ENCODE measurements at places on chromosomes 2 and 18. TPM values are rescaled to one million over a fixed set of nuclear protein-coding genes. Genes with fewer than 3 reads are reported as not detected.

DNA sequence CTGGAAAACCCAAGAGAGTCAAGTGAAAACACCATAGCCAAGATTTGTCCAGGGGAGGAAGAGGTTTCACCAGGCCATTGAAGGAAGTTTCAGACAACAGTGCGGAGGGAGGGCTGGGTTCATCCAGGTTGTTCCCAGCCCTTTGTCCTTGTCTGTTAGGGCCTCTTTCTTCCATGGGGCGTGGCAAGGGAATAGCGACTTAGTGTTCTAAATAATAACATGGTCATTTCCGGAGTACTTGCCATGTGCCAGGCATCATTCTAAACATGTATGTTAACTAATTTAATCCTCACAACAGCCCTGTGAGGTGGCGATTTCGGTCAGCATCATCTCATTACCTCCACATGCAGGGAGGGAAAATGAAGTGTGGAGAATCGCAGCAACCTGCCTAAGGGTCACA, 77.3 kb downstream of the TCF7L1 start:
- DNase-seq = no peak

AOX1 gene
- total RNA-seq = not detected

ESPNL gene
- 6.8 TPM for total RNA-seq

DNA sequence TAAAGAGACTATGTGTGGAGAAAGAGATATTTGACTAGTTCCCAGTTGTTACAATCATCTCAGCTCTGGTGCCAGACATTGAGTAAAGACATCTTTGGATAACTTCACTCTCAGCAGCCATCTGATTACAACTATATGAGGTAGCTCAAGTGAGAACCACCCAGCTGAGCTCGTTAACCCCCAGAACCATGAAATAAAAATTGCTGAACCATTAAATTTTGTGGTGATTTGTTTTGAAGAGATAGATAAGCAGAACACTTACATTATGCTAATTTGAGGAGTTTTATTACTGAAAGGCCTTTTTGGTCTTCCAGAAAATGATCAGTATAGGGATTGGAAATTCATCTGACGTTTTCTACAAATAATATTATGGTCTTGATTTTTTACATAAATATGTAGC, 101.1 kb downstream of the PMS1 start:
- DNase-seq = no peak

DNA sequence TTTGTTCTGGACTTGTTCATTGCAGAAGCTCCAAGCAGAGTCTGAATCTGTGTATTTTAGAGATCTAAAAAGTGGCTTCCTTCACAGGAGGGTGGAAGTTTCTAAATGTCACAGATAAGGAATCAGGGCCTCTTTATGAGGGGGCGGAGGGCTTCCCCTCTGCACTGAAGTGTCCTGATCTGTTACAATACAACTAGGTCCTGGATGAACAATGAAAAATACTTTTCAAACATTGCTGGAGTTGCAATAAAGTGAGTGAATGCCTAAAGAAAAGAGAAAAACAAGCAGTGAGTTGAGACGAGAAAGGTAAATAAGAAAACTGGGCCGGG, 179.3 kb upstream of the HDAC4 start:
- no peak for DNase-seq

- no peak for DNase-seq
These were observed 301.6 kb upstream of the GULP1 start for GRCh38 chr2:187989925-187990623.

GRCh38 chr2:23782646-23783045, 144.3 kb downstream of the ATAD2B start:
- no peak for DNase-seq

DNA sequence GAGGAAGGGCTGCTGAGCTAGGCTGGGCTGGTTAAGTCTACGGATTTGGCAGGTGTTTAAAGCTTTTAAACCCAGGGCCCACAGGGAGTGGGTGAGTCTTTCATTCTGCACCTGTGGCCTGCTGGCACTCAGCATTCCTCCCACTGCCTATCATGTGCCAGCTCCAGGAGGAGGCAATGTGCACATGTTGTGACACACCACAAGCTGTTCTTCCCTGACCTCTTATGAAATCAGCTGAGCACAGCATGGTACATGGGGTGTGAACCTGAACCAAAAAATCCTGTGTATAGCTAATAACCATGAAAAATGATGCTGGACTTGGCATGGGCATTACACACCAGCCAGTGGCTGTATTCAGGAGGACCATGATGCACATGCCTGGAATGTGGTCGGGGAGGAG, 297.9 kb upstream of the MMADHC start:
- peak; percentile 27 for DNase-seq

DNA sequence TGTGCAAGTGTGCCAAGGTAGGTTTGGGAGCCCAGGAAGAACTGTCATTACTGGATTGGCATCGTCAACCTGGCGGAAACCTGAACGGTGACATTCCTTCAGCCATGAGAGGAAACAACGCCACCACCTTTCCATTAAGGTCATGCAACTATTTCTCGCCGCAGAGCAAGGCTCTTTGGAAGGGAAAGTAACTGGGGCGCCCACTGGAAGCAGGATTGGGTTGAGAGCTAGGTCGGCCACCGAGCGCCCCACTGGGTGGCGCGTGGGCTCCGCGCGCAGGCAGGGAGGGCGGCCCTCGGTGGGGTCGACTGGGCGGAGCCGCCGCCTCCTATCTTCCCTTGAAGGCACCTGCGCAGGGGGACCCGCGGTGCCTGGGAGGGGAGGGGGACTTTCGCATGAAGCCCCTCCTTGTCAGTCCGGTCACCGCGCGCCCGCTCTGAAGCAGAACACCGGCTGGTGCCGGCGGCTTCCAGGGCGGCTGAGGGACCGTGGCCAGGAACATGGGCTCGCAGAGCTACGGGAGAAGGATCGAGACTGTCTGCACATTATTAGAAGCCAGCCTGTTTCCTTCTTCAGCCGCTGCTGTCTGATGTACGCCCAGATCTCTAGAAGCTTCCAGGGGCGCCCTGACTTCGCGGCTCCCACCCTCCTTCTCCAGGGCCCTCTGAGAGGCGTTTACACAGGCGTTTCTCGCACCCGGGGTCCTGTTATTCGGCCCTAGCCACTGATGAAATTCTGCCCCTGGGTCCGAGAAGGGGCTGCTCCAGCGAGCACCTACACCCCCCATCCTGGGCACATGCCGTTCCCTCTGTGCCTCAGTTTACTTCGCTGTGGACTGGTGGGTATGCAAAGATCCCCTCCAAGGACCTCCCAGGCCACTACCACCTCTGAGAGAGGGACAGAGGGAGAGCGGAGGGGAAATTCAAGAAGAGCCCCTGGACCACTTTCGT, 27.3 kb upstream of the MAL start:
- no peak for DNase-seq

DNA sequence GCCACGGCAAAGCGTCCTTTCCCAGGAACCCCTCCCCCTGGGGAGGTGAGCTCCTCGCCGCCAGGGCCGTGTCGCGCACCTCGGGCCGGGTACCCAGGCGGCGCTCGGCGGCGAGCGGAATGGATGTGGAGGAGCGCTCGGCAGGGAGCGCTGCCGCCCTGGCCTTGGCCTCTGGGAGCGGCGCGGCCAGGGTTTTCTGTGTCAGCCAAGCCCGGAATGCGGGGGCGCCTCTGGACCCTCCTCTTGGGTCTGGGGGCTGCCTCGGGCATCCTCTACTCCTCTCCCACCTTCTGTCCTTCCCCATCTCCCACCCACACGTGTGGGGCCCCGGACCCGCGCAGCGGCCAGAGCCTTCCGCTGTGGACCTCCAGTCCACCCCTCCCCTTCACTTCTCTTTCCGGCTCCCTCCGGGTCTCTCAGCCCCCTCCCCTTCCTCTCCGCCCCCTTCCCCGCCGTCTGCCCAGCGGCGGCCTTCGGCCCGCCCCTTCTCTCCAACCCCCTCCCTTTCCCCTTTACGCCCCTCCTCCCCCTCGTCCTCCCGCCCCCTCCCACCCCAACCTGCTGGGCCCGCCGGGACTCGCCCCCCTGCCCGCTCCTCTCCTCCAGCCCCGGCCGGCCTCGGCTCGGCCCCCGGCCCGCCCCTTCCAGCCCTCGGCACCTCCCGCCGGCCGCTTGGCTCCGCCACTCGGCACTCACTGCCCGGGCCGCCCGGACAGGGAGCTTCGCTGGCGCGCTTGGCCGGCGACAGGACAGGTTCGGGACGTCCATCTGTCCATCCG, at the start of gene MERTK:
MERTK (plus strand) TSS at position 684 of the 779 bp plus-strand sequence. CDS start 129 bp downstream, outside the sequence.
- DNase-seq = peak; percentile 47

GRCh38 chr18:11909591-11910026, 1.5 kb upstream of the MPPE1 start:
- DNase-seq = peak; percentile 9

CCDC68 gene
- total RNA-seq = not detected

DNA sequence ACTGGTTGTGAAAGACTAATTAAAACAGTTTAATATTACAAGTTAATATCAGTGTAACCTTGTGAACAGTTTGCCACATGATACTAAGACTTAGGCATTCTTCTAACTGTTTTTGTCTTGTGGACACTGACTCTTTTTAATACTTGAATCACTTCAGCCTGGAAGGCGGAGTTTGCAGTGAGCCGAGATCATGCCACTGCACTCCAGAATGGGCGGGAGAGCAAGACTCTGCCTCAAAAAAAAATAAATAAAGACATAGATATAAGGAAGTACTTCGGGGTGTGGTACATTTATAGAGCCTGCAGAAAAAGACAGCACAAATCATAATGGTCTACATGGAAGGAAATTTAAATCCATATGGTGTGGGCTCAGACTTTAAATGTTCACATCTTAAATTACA, 300.4 kb upstream of the NETO1 start:
- no peak for DNase-seq

SLC1A4 gene
- 3.6 TPM for total RNA-seq

- DNase-seq = no peak
These were observed 55.9 kb downstream of the PLA2R1 start for GRCh38 chr2:160006475-160006874.

- no peak for DNase-seq
These were observed 140.3 kb downstream of the TRIB2 start for GRCh38 chr2:12856934-12857601.

GRCh38 chr18:6205706-6206105, 209.0 kb downstream of the L3MBTL4 start:
- peak; percentile 12 for DNase-seq

GRCh38 chr2:30612371-30612770, 165.3 kb downstream of the LCLAT1 start:
- DNase-seq = no peak

CD8B gene
- total RNA-seq = not detected

- peak; percentile 53 for DNase-seq
These were observed 53.7 kb downstream of the EPHA4 start for GRCh38 chr2:221518201-221518934.

GRCh38 chr18:45726603-45727002, 2.6 kb downstream of the SLC14A1 start:
- DNase-seq = no peak

GRCh38 chr2:68741805-68742306, 7.2 kb downstream of the ARHGAP25 start:
- DNase-seq = no peak

- DNase-seq = no peak
These were observed 14.0 kb downstream of the SMARCAL1 start for GRCh38 chr2:216426166-216426777.

GRCh38 chr2:214830794-214831346, 21.4 kb upstream of the BARD1 start:
- no peak for DNase-seq

GRCh38 chr18:68769461-68769860, 28.4 kb upstream of the CCDC102B start:
- DNase-seq = no peak

DNA sequence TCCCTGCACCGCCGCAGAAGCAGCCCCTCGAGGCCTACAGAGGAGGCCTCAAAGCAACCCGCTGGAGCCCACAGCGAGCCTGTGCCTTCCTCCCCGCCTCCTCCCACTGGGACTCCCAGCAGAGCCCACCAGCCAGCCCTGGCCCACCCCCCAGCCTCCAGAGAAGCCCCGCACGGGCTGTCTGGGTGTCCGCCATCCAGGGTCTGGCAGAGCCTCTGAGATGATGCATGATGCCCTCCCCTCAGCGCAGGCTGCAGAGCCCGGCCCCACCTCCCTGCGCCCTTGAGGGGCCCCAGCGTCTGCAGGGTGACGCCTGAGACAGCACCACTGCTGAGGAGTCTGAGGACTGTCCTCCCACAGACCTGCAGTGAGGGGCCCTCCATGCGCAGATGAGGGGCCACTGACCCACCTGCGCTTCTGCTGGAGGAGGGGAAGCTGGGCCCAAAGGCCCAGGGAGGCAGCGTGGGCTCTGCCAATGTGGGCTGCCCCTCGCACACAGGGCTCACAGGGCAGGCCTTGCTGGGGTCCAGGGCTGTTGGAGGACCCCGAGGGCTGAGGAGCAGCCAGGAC, 31.2 kb downstream of the GPC1 start:
- DNase-seq = no peak

DNA sequence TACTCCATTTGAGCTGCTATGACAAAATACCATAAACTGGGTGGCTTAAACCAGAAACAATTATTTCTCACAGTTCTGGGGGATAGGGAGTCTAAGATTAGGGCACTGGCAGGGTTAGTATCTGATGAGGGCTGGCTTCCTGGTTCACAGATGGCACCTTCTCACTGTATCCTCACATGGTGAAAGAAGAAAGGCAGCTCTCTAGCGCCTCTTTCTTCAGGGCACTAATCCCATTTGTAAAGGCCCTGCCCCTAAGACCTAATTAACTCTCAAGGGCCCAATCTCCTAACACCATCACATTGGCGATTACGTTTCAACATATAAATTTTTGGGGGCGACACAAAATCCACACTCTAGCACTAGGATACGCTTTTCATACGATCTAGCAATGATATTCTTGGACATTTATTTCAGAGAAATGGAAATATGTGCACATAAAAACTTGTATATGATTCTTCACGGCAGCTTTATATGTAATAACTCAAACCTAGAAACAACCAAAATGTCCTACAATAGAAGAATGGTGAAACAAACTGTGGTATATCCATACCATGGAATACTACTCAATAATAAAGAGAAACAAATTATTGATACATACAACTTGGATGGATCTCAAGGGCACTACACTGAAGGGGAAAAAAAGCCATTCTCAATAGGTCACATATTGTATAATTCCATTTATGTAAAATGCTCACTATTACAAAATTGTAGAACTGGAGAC, 111.0 kb downstream of the BCL2L11 start:
- DNase-seq = no peak

GRCh38 chr2:67927501-67927900, 135.3 kb downstream of the C1D start:
- no peak for DNase-seq

SERPINB3 gene
- total RNA-seq = not detected

GRCh38 chr2:11158916-11159573, 3.8 kb downstream of the SLC66A3 start:
- DNase-seq = no peak

GRCh38 chr2:174145827-174146226, 102.5 kb downstream of the OLA1 start:
- DNase-seq = no peak

GRCh38 chr2:74414441-74414840, 7.0 kb downstream of the C2orf81 start:
- no peak for DNase-seq

DNA sequence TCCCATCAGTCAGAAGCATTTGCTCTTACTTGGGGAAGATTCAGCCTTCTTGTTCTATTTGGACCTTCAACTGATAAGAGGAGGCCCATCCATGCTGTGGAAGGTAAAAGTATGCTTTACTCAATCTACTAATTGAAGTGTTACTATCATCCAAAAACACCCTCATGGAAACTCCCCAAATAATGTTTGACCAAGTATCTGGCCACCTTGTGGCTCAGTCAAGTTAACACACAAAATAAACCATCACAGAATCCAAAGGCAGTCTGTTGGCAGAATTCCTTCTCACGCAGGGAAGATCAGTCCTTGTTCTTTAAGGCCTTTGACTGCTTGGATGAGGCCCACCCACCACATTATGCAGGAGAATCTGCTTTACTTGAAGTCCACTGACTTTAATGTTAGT, 531.2 kb upstream of the SMIM21 start:
- DNase-seq = no peak
